ENCODE measurements at places on chromosomes 3 and 15.

- no peak for DNase-seq
Measured at GRCh38 chr3:180690061-180690460, 10.8 kb upstream of the CCDC39 start.

DNA sequence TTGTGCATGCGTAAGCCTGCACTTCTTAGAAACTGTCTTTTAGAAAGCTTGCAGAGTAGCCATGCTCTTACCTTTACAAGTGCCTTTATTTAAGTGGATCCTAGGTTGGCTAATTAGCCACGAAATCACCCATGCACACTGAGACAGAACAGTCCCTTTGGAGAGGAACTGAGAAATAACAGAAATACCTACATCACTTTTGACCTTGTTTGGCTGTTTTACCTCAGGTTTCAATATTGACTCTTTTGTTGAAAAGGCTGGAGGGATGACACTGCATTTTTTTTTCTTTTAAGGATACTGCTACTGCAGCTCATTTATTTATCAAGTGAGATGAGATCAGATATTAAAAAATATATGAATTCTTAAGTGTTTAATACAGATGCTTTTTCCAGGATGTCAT lies 155.6 kb upstream of the GOLIM4 start:
- DNase-seq: peak; percentile 4

GRCh38 chr3:103025880-103026279 lies 591.1 kb downstream of the ZPLD1 start:
- no peak for DNase-seq

DNA sequence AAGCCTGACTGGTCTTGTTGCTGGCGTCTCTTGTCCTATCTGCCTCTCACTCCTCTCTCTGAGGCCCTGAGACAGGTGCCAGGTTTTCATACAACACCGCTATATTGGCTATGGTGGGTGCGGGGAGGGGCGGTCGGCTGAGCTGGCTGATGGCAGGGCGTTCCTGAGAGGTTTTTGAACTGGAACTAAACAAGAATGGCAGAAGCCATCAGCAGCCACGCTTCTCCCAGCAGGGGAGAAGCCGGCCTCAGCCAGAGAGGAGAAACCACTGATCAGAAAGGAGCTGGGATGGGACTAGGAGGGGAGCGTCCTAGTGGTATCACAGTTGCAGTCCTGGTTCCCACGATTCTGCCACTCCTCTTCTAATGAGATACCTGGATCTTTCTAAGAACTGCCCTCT lies 89.9 kb upstream of the PRR23E start:
- no peak for DNase-seq

GRCh38 chr3:188095431-188095830 lies 58.5 kb upstream of the LPP start:
- no peak for DNase-seq

DNA sequence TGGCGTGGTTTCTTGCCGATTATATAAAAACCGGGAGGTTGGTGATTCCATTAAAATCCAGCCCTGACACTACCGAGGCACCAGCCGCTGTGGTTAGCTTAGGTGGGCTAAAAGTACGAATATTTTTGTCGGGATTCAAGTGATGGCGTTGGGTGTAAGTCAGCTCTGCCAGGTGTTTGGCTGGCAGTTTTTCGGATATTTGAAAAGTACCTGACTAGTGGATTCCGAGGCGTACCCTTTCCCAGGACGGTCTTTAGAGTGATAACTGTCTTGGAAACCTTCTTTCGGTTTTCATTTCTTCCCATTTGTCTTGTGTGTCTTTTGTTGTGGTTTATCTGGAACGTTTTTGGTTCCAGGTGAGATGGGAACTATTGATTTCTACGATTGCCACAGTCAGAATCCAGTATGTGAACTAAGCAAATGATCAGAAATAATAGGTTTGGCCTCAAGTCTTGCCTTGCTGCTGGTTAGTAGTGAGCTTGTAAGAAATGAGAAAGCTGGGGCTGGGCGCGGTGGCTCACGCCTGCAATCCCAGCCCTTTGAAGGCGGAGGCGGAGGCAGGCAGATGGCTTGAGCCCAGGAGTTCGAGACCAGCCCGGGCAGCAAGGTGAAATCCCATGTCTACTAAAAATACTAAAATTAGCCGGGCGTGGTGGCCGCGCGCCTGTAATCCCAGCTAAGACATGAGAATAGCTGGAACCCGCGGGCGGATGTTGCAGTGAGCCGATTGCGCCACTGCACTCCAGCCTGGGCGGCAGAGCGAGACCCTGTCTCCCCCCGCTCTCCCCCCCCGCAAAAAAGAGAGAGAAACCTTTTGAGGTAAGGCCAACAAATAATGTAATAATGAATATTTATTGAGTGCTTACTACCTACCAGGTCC lies 1.4 kb downstream of the FYTTD1 start:
- DNase-seq: peak; percentile 46

GRCh38 chr15:66863390-66864085 lies 161.5 kb downstream of the SMAD6 start:
- no peak for DNase-seq

GRCh38 chr15:38714309-38715072 lies 149.9 kb upstream of the RASGRP1 start:
- DNase-seq: no peak

GRCh38 chr3:186839874-186840641 lies 2.5 kb upstream of the ADIPOQ start:
- DNase-seq: no peak

DNA sequence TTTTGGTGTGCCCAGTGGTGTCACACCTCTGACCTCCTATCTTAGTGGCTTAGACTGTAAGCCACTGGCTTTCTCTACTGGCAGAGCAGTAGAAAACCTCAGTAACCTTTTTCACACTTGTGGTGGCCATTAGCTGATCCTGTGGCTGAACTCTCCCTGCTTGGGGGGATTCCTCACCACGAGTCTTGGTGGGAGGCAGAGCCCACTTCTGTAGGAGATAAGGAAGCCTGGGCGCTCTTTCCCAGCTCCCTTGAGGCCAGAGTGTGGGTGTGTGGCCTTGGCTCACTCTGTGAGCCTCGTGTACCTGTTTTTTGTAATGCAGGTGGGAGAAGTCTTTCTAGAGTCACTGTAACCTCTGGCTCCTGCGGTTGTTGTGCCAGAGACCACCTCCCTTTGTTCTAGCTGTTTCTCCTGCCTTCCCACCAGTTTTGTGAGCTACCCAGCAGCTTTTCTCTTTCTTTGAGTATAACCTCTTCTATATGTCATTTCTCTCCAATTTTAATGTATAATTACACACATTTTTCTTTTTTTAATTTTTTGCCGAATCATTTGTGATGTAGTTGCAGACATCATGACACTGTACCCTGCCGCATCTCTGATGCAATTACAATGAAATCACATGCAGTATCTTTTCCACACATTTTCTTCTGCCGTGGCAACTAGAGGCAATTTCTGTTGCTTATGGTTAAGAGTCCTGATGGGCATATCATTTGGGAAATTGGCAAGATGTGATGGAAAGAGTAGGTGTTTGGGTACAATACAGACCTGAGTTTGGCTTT lies 13.8 kb downstream of the XCR1 start:
- DNase-seq: peak; percentile 14

DNA sequence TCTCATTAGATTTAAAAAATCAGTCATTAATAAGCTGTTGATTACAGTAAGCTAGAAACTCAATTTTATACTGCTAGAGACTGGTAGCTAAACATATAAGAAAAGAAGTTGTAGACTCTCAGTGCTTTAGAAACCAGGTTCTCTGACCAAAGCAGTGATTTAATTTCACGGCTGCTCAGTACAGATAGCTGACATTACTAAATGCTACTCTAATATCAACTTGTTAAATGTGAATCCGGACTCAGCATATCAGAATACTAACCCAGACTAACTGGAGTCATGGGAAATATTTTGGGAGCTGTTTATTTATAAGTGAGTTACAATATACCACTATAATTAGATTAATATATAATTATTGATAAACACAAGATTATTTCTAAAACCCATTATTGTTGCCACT lies 80.4 kb downstream of the NEDD4 start:
- no peak for DNase-seq

DNA sequence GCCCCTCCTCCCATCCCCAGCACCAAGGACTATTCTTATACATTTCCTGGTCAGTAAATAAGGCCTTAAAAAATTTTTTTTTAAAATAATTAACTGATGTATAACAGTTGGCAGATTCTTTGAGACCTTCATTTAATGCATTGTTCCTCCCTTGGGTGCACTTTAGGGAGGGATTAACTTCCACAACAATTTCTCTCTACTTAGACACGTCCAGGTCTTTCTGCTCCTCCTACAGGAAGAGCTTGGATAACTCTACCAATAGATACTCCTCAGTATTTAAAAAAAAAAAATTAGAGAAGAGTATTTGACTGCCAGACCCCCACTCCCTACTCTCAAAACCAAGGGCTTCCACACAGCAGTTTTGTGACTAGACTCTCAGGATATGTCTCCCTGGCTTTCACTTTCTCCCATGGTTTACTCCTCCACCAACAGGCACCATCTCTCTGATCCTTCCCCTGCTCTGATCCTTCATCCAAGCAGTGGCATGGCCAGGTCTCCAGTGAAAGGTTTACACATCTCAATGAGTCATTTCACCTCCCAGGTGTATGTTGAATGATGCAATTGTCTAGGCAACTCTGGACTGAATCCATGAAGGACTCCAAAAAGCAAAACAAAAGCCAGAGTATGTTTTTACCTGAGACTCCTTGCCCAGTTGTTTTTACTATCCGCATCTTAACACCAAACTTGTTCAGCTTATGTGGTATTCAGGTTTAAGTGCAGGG lies 7.4 kb downstream of the ZIC4 start:
- DNase-seq: no peak

DNA sequence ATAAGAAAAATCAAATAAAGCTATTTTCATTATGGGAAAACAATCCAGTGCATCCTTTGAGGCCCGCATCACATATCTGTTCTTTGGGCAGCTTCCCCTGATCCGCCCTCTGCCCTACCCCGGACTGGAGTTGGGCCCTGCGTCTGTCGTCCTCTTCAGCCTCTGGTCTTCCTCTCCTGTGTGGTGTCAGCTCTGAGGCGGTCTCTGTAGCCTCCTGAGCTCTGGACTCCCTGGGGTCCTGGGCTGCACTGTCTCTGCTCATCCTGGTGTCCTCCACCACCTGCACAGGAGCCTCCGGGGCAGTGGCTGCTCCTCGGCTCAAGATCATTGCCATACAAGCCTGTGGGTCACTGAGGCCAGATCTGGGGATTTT lies 7.4 kb upstream of the SNX22 start:
- no peak for DNase-seq

DNA sequence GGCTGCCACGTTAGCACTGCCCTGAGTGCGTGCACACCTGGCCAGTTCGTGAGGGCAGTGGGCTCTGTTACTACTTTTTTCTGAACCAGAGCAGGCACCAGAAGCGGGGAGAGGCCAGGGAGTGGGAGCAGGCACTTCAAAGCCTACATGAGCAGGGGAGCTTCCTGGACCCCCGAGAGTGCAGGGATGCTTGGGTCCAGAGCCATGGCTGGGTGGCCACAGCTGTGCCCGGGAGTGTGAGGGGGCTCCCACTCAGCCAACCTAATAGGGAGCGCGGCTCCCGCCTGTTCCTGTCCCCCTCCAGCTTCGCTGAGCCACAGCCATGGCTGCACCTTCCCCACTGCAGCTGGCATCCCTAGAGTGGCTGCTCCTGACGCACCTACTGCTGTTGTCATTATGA lies 1423.3 kb downstream of the SI start:
- no peak for DNase-seq

- peak; percentile 54 for DNase-seq
Measured at GRCh38 chr3:15206662-15207576, 873 bp downstream of the CAPN7 start.

DNA sequence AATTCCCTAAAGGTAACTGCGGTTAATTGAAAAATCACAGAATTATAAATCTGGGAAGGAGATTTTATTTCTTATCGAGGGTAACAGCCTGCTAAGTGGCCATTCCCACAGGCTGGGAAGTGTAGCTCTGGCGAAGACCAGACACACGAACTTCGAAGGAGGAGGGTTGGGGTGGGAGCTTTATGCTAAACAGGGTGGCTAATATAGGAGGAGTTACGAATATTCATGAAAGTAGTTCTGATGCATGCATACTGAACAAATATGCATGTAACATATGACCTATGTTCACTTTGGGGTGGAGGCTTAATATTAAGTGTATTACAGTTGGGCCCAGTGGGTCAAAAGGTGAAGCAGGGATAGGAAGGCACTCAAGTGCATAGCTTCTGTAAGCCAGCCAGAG lies 221.6 kb downstream of the FGF12 start:
- DNase-seq: no peak

DNA sequence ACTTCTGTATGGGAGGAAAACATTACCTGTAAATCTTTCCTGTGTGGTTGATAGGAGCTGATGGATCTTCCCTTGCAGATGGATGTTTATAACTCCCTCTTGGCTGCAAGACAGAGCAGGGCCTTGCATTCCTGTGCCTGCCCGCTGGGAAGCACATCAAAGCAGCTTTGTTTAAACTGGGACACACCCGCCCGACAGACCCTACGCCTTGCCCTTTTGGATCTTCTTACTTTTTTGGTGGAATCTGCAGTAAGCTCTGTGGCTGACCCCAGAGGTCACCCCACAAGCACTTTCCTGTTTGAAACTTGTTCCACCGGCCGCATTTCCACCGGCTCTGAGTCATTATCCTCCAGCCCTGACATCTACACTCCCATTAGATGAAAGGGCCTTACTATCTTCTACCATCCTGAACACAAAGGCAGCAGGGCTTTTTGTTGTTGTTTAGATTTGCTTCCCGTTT lies 244.1 kb upstream of the STT3B start:
- DNase-seq: peak; percentile 76

DNA sequence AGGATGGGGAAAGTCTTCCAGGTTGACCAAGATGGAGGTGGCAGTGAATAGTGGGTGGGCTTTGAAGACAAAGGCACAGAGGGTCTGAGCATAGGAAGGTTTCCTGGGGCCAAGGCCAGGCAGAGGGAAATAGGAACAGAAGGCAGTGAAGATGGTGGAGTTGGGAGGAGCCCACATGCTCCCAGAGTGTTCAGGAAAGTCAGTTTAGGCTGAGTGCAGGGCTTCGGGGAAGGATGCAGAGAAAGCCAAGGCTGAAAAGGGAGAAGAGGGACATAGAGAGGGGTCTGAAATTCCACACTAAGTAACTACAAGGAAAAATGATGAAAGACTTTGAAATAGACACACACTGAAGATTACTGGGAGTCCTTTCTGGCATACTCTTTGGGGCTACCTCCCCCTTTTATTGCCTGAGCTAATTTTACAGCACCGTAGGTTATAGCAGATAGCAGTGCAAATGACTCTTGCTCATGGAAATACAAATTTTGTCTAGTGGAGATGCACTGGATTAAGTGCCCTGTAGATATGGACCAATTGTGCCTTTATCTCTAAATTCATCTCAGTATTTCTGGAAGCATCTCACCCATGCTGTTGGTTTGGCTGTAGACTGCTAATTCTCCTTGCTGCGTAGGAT lies 3.8 kb downstream of the CX3CR1 start:
- DNase-seq: no peak

- DNase-seq: peak; percentile 83
Measured at GRCh38 chr15:70512772-70513362, 250.5 kb downstream of the UACA start.

Data from activated CD4-positive, alpha-beta T cell treated with anti-CD3 and anti-CD28 coated beads, Interleukin-10, Interleukin-2, amounts not matched to agents 100 ng/mL and 50 ng/mL, durations not matched to agents 16 hours and 8 hours (primary cell).